ENCODE measurements at places on chromosomes 3 and 15.

DNA sequence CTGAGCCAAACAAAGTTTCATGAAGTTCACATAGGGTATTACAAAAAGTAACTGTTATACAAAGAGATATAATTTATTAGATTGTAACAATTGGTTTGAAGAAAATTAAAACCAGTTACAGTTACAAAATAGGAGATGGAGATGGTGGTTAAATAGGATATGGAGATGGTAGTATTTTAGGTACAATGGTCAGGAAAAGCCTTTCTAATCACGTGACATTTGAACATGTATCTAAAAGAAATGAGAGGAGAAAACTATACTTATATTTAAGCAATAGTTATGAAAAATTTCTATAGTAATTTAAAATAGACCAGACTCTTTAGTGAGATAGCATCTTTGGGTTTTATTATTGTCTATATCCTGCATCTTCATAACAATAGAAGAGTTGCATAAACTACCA is 312.9 kb downstream of the RBMS3 start:
- DNase-seq: no peak

- DNase-seq: no peak
Measured at GRCh38 chr3:62261736-62262135, 111.6 kb downstream of the FEZF2 start.

DNA sequence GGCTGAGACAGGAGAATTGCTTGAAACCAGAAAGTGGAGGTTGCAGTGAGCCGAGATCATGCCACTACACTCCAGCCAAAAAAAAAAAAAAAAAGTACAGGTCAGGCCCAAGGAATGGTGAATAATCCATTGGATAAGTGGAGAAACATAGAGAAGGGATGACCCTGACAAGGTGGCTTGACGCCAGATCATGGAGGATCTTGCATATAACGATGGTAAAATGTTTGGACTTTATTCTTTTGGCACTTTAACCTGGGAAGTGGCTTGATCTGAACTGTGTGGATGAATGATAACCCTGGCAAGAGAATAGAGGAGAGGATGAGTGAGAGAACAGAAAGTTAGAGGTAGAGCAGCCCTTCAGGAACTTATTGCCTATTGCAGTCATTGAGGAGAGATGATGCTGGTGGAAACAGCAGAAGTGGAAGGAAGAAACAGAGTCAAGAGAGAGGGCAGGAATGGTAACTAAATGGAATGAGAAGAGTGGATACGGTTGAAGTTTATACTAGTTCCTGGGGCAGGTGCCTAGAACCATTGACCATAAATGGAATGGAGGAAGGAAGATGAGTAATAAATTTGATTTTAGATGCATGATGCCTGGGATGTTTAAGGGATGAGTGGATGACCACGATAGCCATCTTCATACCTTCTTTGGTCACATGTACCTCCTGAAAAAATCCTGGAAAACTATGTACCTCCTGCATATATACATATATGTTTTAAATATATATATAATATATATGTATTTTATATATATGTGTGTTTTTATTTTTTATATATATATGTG is 57.8 kb downstream of the BLM start:
- no peak for DNase-seq

DNA sequence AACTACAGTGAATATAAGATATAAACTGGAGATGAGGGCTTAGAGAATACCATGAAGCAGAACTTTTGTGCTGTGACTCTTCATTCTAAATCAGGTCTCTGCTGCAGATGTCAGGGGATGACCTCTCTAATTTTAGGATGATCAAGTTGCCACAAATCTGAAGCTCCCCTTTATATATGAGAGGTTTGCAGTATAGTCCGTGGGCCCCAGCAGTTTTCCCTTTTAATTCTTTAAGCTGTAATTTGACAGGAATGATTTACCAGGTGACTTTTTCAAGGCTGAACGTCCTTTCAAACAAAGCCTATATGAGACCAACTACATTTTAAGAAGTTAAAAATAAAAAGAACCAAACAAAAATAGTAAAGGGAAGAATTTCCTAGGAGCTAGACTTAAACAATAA is 4.9 kb upstream of the PLOD2 start:
- DNase-seq: no peak

- peak; percentile 22 for DNase-seq
Measured at GRCh38 chr15:40108061-40108854, 421 bp downstream of the BMF start.

DNA sequence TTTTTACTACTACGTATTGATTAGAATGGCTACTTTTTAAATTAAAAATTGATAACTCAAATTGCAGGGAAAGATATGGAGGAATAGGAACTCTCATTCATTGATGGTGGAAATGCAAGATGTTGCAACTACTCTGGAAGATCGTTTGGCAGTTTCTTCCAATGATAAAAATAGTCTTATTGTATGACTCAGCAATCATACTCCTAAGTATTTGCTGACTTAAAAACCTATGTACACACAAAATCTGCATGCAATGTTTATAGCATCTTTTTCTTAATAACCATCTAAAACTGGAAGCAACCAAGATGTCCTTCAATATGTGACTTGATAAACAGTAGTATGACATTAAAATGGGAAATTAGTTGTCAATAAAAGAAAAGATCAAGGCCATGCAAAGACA is 87.4 kb upstream of the LRRC3B start:
- no peak for DNase-seq

DNA sequence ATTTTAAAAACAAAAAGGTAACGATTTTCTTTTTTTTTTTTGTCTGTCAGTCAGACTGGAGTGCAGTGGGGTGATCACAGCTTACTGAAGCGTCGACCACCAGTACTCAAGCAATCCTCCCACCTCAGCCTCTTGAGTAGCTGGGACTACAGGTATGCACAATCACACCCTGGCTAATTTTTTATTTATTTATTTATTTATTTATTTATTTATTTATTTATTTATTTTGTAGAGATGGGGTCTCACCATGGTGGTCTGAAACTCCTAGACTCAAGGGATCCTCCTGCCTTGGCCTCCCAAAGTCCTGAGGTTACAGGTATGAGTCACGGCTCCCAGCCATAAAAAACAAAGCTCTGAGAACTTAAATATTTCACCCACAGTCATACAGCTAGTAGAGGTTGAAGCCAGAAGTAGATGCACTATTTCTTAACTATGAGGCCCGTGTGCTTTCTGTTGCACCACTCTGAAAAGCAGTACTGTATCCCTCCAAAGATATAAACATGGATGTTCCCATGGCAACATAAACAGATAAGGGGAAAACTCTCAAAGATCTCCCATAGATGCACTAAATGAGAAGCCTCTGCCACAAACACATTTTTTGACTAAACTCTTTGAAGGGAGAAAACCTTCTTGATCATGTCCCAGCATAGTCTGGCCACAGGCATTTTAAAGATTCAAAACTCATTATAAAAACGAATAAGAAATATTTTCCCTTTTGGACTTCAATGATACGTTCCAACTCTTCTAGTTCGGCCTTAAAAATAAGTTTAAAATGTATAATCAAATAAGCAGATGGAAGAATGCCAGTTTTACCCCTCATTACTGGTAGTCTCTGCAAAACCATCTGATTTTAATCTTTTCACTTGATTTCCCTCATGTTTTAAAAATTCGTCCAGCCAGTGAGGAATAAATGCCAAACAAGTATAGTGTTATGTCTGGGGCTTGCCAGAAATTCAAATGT is 162.3 kb upstream of the ARHGEF26 start:
- no peak for DNase-seq

DNA sequence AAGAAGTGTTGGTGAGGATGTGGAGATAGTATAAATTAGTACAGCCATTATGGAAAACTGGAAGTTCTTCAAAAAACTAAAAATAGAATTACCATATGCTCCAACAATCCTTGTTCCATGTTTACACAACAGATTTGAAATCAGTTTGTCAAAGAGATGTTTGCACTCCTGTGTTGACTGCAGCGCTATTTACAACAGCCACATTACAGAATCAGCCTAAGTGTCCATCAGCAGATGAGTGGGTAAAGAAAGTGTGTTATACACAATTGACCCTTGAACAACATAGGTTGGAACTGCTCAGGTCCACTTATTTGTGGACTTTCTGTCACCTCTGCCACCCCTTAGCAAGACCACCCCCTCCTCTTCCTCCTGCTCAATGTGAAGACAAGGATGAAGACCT is 34.7 kb downstream of the LMLN start:
- DNase-seq: no peak

- DNase-seq: no peak
Measured at GRCh38 chr3:127072221-127072771, 89.4 kb downstream of the PLXNA1 start.

GRCh38 chr3:50237133-50237651 is 1.2 kb downstream of the GNAI2 start:
- no peak for DNase-seq

DNA sequence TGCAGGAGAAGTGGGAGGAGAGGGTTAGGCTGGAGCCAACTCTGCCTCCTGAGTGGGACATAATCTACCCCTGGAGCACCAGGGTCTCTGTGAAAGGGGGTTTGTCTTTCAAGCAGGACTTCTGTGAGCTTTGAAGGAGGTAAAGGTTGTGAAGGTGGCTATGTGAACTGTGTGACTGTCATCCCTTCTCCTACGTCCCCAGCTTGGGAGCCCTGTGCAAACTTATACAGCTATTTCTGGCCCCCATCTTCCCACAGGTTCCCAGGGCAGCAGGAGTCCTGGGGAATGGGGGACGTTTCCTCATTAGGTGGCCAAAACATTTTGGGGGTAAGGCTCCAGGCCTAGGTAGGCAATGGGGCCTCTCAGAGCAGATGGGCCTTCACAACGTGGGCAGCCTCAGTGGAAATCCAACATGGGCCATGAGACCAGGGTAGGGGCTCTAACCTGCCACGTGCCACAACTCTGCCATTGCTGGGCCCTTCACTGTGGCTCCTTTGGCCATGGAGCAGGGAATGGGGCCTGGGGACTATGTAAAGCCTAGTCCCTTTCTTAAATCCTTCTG is 3.5 kb downstream of the VIPR1 start:
- no peak for DNase-seq

DNA sequence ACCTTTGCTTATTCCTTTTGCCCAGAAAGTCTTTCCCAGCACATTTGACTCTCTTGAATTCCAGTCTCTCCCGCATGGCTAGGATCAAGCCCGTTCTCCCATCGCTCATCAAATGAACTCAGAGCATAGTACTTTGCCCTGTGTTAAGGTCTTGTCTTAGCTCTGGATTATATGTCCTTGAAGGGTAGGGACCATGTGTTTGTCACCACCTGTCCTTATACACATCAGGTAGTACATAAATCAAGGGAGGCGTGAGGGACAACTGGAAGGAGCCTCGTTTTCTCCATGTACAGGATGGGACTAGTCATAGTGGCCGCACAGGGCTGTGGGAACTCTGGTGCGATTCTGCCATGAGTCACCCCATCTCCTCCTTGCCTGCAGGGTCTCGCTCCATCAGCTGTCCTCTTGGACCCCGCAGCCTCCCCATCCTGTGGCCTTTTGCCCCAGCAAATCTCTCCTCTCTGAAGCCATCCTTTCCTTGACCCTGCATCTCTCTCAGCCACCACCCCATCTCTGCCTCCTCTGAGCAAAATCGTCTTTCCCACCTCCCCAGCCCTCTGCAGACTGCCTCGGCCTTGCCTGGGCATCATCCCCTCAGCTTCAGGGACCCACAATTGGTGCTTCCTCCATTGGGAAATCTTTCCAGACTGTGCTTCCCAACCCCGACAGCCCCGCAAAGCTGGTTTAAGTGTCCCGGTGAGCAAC is 33.4 kb upstream of the RAB6B start:
- DNase-seq: no peak

DNA sequence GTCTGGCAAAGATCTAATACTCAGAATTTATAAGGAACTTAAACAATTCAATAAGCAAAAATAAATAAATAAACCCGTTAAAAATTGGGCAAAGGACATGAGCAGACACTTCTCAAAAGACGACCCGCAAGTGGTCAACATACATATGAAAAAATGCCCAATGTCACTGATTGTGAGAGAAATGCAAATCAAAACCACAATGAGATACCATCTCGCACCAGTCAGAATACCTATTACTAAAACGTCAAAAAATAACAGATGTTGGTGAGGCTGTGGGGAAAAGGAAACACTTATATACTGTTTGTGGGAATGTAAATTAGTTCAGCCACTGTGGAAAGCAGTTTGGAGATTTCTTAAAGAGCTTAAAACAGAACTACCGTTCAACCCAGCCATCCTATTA is 188.0 kb upstream of the MRPL3 start:
- no peak for DNase-seq

GRCh38 chr3:11091088-11091590 is 63.2 kb upstream of the HRH1 start:
- no peak for DNase-seq

- no peak for DNase-seq
Measured at GRCh38 chr3:52532517-52532837, 1.2 kb downstream of the NT5DC2 start.

- no peak for DNase-seq
Measured at GRCh38 chr3:157683668-157684067, 180.5 kb upstream of the VEPH1 start.

DNA sequence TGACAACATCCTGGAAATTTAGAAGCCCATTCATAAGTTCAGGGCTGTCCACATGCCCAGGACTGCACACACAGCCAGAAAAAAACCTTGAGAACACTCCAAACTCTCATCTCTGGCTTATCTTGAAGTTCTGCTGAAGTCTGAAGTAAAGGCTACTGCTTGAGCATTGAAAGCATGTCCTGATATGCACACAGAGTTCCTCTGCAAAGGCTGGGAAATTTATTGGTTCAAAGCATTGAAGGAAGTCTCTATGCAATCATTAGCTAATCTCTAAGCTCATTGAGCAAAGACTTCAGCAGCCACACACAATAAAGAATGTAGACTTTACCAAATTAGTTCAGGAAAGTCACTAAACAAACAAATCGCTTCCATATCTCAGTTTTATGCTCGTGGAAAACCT is 162.0 kb upstream of the STT3B start:
- DNase-seq: no peak

DNA sequence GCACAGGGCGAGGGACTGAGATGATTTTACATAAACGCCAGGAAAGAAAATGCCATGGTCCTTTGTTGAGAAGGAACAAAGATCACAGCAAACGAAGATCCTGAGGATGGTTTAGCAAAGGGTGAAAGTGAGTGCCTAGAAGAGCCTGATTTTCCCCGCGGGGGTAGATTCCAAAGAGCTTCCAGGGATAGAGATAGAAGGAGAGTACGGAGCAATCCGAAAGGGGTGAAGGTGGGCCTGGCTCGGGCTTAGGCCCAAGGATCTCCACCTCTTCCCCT is 977 bp downstream of the CDC25A start:
- DNase-seq: no peak
